Panc1 (cell line): ENCODE measurements at places on chromosomes 5 and 9. TPM values are rescaled to one million over a fixed set of nuclear protein-coding genes. Genes with fewer than 3 reads are reported as not detected.

- H3K36me3 ChIP-seq: no peaks in the 10 kb centered on the region
- DNase-seq: no peak
- H3K27me3 ChIP-seq: no peaks in the 10 kb centered on the region; the same call in 1 of the 2 replicates
- H3K4me1 ChIP-seq: no peaks in the 10 kb centered on the region
Observed at GRCh38 chr5:56384186-56384585, 151.1 kb upstream of the ANKRD55 start.

DNA sequence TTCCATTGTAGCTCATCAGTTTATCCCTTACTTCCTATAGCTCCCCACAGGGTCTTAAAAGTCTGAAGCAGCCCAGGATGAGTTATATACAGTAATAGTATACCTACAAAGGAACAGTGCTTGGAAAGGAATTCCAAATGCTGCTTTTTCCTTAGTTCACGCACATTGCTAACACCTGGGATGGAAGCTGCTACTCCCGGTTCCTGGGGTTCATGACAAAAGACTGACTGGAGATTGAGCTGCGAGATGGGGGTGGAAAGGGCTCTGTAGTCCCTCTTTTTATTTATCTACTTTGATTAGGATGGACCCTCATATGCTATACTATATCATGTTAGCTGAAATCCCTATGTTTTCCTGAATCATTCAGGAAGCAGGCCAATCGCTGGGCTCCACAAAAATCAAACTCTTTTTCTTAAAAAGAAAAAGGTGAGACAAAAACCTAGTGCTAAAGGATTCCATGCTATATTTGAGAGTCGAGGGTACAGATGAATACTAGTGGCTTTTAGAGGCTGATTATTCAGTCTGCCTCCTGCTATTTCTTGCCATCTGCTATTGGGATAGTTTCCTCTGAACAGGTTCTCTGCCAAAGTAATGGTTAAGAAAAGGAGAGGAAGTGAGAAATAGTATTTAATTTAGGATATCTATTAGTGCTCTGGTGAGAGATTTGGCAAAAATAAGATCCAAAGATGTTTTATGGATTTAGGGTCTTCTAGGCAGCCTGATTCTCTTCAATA lies 81.2 kb downstream of the MRPS27 start:
- no peaks in the 10 kb centered on the region; the same call in 1 of the 2 replicates for H3K4me1 ChIP-seq
- H3K4me3 ChIP-seq: no peak overlapping the region
- DNase-seq: no peak
- H3K36me3 ChIP-seq: peaks cover 9% of the 10 kb centered on the region; the same call in 1 of the 2 replicates
- H3K27me3 ChIP-seq: no peaks in the 10 kb centered on the region

DNA sequence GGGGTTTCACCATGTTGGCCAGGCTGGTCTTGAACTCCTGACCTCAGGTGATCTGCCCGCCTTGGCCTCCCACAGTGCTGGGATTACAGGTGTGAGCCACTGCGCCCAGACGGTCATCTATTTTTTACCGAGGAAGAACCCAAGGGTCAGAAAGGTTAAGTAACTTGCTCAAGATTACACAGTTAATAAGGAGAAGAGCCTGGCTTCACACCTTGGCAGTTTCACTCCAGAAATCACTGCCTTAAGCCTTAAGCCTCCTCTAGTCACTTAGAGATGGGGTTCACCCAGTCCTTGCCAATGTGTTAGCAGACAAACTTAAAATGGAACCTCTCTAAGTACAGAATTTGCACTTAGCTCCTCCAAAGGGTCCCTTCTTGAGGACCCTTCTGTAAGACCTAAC lies 116.3 kb downstream of the PTTG1 start:
- no peaks in the 10 kb centered on the region for H3K27me3 ChIP-seq
- no peak overlapping the region for H3K27ac ChIP-seq
- no peaks in the 10 kb centered on the region for H3K36me3 ChIP-seq

DNA sequence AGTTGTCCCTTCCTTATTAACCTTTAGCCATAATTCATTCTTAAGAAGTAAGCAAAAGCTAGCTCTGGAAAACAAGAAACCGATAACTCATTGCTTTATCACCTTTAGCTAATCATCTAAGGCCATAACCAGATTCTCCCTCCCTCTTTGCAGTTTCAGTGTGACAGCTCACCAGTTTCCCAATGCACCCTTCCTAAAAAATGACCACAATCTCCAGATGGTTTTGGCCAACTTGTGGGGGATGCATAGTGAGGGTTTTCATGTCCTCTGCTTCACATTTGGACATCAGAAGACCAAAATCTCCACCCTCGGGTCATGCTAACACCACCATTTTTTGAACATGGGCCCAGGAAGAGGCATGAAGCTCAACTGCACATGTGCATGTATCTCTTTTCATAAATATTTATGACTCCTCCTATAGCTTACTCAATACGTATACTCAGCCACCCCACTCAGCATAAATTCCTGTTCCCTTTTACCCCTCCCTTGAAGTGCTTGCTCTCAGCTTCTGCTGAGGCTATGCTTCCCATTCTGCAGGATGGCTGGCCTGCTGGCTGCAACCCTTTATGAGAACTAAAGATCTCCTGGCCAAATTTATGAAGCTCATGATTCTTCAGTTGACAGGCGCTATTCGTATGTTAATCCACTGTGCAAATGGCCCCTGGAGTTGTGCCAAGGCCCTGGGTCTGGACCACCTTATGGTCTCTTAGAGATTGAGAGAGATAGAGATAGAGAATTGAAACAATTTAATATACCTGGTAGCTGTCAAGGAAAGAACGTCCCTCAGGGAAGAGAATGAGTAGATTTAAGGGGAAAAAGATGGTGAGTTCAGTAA lies 14.8 kb downstream of the PPP3R2 start:
- no peak overlapping the region for H3K4me3 ChIP-seq
- no peaks in the 10 kb centered on the region for H3K36me3 ChIP-seq
- no peak for DNase-seq

DNA sequence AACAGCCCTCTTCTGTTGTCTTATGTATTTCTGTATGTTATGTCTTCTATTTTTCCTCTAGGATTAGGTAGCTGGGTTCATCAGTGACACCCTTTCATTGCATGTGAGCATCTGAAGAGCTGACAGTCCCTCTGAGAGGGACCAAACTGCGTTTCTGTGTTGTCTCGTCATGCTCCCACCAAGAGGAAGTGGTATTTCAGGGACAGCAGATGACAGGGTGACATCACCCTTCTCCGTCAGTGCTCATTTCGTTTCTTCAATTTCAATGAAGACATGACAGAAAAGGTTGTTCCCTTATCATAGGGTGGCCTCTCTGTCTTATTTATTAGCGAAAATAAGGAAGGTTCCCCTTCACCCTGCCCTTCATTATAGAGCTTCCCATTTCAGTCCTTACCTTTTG lies 225.9 kb upstream of the NR4A3 start:
- H3K4me1 ChIP-seq: no peaks in the 10 kb centered on the region
- no peaks in the 10 kb centered on the region for H3K27me3 ChIP-seq
- no peaks in the 10 kb centered on the region for H3K36me3 ChIP-seq
- no peak overlapping the region for H3K27ac ChIP-seq
- H3K4me3 ChIP-seq: no peak overlapping the region
- no peak for DNase-seq

- H3K27me3 ChIP-seq: no peaks in the 10 kb centered on the region
- no peak overlapping the region for H3K4me3 ChIP-seq
- H3K36me3 ChIP-seq: no peaks in the 10 kb centered on the region
Observed at GRCh38 chr9:72596451-72597180, 75.2 kb downstream of the TMC1 start.

- no peaks in the 10 kb centered on the region for H3K4me1 ChIP-seq
- DNase-seq: no peak
- H3K36me3 ChIP-seq: no peaks in the 10 kb centered on the region
- H3K27me3 ChIP-seq: no peaks in the 10 kb centered on the region
Observed at GRCh38 chr9:134185536-134186011, 21.2 kb upstream of the RNU6ATAC start.

DNA sequence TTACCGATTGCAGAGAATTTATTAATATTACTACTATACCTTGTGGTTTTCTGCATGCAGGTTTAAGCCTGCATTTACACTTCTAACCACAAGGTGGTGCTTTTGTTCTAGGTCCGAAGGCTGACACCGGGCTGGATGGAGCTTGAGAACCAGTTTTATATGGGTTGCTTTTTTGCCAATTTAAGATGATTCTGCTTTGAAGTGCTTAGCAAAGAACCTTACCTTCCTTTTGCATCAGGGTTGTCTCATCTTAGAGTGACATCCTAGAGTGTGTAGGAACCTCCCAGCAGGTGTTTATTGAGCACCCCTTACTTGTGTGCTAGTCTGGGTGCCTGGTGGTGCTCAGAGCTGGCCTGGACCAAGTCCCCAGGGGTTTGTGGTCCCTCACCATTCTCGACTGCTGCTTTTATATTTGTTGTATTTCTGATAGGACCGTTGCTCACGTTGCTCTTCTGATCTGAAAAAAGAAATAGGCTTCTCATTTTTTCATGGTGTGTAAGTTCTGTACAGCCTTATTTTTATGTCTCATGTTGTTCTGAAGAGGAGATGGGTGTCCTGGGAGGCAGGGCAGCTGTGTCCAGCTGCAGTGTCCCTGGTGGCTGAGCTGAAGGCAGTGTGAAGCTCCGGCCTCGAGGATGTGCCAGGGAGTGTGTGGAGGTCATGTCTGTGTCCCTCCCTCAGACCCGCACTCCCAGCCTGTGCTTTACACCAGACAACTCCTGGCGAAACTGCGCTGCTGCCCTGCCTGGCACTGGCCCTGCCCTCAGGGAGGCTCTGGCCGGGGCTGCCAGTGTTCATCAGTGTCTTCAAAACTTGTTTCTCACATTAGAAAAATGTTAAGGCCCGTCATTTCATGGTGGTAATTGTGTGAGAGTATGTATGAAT lies 54.3 kb downstream of the EHMT1 start:
- peak; percentile 25 for DNase-seq
- no peak overlapping the region for H3K4me3 ChIP-seq
- H3K4me1 ChIP-seq: peaks cover 5% of the 10 kb centered on the region; the same call in 1 of the 2 replicates

DNA sequence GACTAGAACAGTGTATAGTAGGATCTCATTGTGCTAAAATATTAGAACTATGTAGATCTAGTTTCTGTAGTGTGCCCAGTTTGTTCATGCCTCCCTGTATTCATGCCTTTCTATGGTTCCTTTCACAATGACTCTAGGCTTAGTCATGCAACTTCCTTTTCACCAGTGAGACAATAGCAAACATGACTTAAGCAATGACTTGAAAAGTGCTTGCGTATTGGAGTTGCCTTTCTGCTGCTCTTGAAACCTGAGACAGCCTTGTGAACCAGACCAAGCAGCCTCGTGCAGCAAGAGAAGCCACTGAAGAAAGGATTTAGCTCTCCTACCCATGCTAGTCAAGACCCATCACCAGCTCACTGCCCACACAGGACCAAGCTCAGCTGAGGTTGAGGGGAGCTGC lies 294.5 kb upstream of the TAS2R1 start:
- no peaks in the 10 kb centered on the region for H3K36me3 ChIP-seq
- H3K4me3 ChIP-seq: no peak overlapping the region
- H3K27ac ChIP-seq: no peak overlapping the region

DNA sequence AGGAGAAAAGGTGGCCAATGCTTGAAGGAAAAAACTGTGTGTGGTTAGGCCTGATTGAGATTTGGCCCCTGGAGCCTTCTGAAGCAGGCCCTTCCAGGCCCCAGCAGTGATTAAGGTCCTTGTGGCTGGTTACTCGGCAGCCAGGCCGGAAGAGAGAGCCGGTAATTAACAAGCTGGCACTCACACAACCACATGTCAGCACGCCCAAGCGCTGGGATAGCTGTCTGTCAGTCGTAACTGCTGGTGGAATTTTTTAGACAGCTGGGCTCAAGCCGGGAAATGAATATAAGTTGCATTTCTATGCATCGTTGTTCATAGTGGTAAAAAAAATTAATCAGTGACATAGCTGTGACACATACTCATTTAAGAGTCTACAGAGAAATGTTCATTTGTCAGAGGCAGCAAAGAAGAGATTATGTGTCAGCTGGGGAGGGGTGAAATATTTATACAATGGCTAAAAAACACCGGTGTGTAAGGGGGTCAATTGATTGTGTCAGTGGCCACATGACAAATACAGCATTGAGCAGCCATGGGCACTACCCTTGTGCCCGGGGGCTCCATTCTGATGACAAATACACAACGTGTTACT lies 13.7 kb upstream of the ARAP3 start:
- H3K27me3 ChIP-seq: peaks cover 7% of the 10 kb centered on the region
- DNase-seq: no peak
- no peaks in the 10 kb centered on the region for H3K36me3 ChIP-seq
- no peak overlapping the region for H3K27ac ChIP-seq
- no peak overlapping the region for H3K4me3 ChIP-seq

GRCh38 chr5:179858586-179859427 lies at the start of gene MRNIP:
TSS of gene MRNIP (minus strand) at chr5:179858817. CDS start at chr5:179858796, 21 bp downstream.
- DNase-seq: peak; percentile 69
- H3K27ac ChIP-seq: peak within 1 kb of the TSS; percentile 92
- H3K27me3 ChIP-seq: no peaks in the 10 kb centered on the region
- H3K36me3 ChIP-seq: no peaks in the 10 kb centered on the region; the same call in 1 of the 2 replicates
- H3K4me1 ChIP-seq: peaks cover 10% of the 10 kb centered on the region

GRCh38 chr9:116741086-116741740 lies 54.1 kb downstream of the TRIM32 start:
- H3K27ac ChIP-seq: no peak overlapping the region
- no peak for DNase-seq
- no peaks in the 10 kb centered on the region for H3K4me1 ChIP-seq
- no peaks in the 10 kb centered on the region for H3K27me3 ChIP-seq

GRCh38 chr9:34001298-34001697 lies 47.4 kb downstream of the UBAP2 start:
- H3K36me3 ChIP-seq: peaks cover 28% of the 10 kb centered on the region
- no peaks in the 10 kb centered on the region for H3K4me1 ChIP-seq
- H3K27ac ChIP-seq: no peak overlapping the region
- no peak for DNase-seq

GRCh38 chr5:57069115-57069835 lies 104.6 kb upstream of the GPBP1 start:
- no peaks in the 10 kb centered on the region for H3K27me3 ChIP-seq
- H3K4me1 ChIP-seq: no peaks in the 10 kb centered on the region
- no peaks in the 10 kb centered on the region for H3K36me3 ChIP-seq
- H3K27ac ChIP-seq: no peak overlapping the region

GRCh38 chr5:154202379-154203260 lies 12.1 kb downstream of the GALNT10 start:
- no peak for DNase-seq
- H3K4me3 ChIP-seq: no peak overlapping the region
- H3K27ac ChIP-seq: no peak overlapping the region
- H3K4me1 ChIP-seq: peaks cover 13% of the 10 kb centered on the region
- H3K36me3 ChIP-seq: no peaks in the 10 kb centered on the region

GNA14 gene
- 0.15 TPM for total RNA-seq

CDK7 gene
- 44.4 TPM for total RNA-seq

ANKRD31 gene
- not detected for total RNA-seq

RPL37 gene
- total RNA-seq: 916 TPM

KCNV2 gene
- not detected for total RNA-seq

SHC3 gene
- 1.7 TPM for total RNA-seq

ZNF462 gene
- 34.8 TPM for total RNA-seq

TSSK1B gene
- total RNA-seq: not detected

PPP2CA gene
- total RNA-seq: 184 TPM

ADGRV1 gene
- total RNA-seq: 0.49 TPM

TMEM171 gene
- total RNA-seq: 2.1 TPM
